Thyroid gland (tissue), 4 donors: ENCODE measurements at places on chromosomes 6 and 20. TPM values are rescaled to one million over a fixed set of nuclear protein-coding genes. Genes with fewer than 3 reads are reported as not detected.

Gene HTR1E
- total RNA-seq = not detected

Gene KCNK5
- total RNA-seq = 13.5 TPM

Gene SIRPB1
- 3.2 TPM for total RNA-seq

Gene OR2B6
- total RNA-seq = not detected

Gene ZBTB9
- total RNA-seq = 4.7 TPM

Gene FAXC
- 0.71 TPM for total RNA-seq

- H3K27me3 ChIP-seq = no peaks in the 10 kb centered on the region
- H3K4me1 ChIP-seq = no peaks in the 10 kb centered on the region
- no peak overlapping the region for H3K4me3 ChIP-seq
- no peak overlapping the region for H3K27ac ChIP-seq
These were observed 302.4 kb downstream of the THBS2 start for GRCh38 chr6:168951217-168951616.

- H3K36me3 ChIP-seq = no peaks in the 10 kb centered on the region
- no peaks in the 10 kb centered on the region for H3K4me1 ChIP-seq
- H3K27me3 ChIP-seq = no peaks in the 10 kb centered on the region
- DNase-seq = no peak
- H3K27ac ChIP-seq = no peak overlapping the region
- no peak overlapping the region for H3K4me3 ChIP-seq
These were observed 80.0 kb downstream of the LAMP5 start for GRCh38 chr20:9594284-9594875.

DNA sequence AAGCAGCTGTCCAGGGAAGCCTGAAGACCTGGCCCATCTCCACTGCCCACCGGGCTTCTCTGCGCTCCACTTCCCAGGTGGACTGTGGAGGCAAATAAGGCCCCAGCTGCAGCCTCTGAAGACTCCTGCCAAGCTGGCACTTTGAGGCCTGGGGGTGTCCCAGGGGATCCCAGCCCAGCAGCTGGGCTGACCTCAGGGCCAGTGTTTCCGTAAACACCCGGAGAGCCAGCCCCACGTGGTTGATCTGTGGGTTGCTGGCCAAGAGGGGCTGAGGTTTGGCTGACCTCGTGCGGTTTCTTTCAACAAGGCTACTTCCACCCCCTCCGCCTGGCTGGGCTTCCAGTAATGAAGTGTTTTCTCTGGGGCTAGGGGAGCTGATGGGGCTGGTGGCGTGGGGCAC is 12.4 kb upstream of the CCN5 start:
- H3K4me1 ChIP-seq = peaks cover 3% of the 10 kb centered on the region
- no peak overlapping the region for H3K4me3 ChIP-seq
- no peaks in the 10 kb centered on the region for H3K36me3 ChIP-seq
- H3K27ac ChIP-seq = peak overlapping the region; percentile 58
- peak; percentile 44 for DNase-seq

- H3K36me3 ChIP-seq = peaks cover 5% of the 10 kb centered on the region
- no peak overlapping the region for H3K27ac ChIP-seq
- H3K4me1 ChIP-seq = no peaks in the 10 kb centered on the region
- H3K27me3 ChIP-seq = no peaks in the 10 kb centered on the region
- H3K4me3 ChIP-seq = no peak overlapping the region
These were observed 40.9 kb downstream of the KIZ start for GRCh38 chr20:21166801-21167200.

- no peak overlapping the region for H3K4me3 ChIP-seq
- no peaks in the 10 kb centered on the region for H3K36me3 ChIP-seq
- no peak overlapping the region for H3K27ac ChIP-seq
- DNase-seq = no peak
- H3K4me1 ChIP-seq = peaks cover 29% of the 10 kb centered on the region
- H3K27me3 ChIP-seq = peaks cover 42% of the 10 kb centered on the region
These were observed 13.0 kb downstream of the POU3F2 start for GRCh38 chr6:98847416-98847778.

- H3K27me3 ChIP-seq = no peaks in the 10 kb centered on the region
- H3K36me3 ChIP-seq = no peaks in the 10 kb centered on the region
- peaks cover 54% of the 10 kb centered on the region for H3K4me1 ChIP-seq
- peak overlapping the region; percentile 89 for H3K27ac ChIP-seq
These were observed 571 bp downstream of the ITCH start for GRCh38 chr20:34363465-34364222.

- no peak overlapping the region for H3K27ac ChIP-seq
- H3K27me3 ChIP-seq = no peaks in the 10 kb centered on the region
- no peak overlapping the region for H3K4me3 ChIP-seq
These were observed 669.5 kb upstream of the MARCKS start for GRCh38 chr6:113187661-113188060.

DNA sequence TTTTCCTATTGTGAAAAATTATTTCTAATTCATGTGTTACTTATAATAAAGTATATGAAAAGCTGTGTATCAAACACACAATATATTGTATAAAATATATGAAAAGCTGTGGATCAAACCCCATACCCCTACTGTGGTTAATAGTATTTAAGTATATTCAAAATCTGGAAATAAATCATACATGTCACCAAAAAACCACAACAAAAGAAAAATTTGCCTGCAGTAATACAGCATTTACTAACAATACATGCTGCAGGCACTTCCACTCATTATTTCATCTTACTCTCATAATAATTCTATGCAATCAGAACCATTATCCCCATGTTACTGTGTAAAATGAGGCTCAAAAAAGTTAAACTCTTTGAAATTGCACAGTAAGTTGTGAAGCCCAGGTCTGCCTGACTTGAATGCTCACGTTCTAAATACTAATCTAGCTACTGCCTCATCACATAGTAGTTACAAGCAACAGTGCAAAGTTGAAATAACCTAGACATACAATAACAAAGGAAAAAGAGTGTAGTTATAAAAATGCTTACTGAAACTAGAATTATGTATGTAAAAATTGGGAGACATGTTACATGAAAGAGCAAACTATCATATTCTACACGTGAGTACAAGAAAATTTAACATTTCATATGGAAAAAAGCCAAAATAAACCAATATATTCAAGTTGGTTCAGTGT is 61.7 kb downstream of the FAM217A start:
- H3K4me1 ChIP-seq = peaks cover 26% of the 10 kb centered on the region
- peak overlapping the region; percentile 99 for H3K27ac ChIP-seq
- H3K4me3 ChIP-seq = peak overlapping the region; percentile 48
- DNase-seq = no peak
- no peaks in the 10 kb centered on the region for H3K36me3 ChIP-seq
- H3K27me3 ChIP-seq = no peaks in the 10 kb centered on the region

GRCh38 chr20:34318609-34319443 is 15.7 kb upstream of the AHCY start:
- DNase-seq = no peak
- no peaks in the 10 kb centered on the region for H3K27me3 ChIP-seq
- H3K27ac ChIP-seq = no peak overlapping the region
- H3K36me3 ChIP-seq = no peaks in the 10 kb centered on the region

GRCh38 chr6:159422041-159422984 is 253.1 kb downstream of the FNDC1 start:
- no peaks in the 10 kb centered on the region for H3K27me3 ChIP-seq
- no peak for DNase-seq
- no peak overlapping the region for H3K4me3 ChIP-seq
- no peaks in the 10 kb centered on the region for H3K36me3 ChIP-seq
- no peak overlapping the region for H3K27ac ChIP-seq
- no peaks in the 10 kb centered on the region for H3K4me1 ChIP-seq
